ENCODE measurements at places on chromosomes 7 and 10.
A peak's percentile ranks its signal among the peaks of the same experiment; 100 is the strongest.

GRCh38 chr7:20299647-20300312 is 30.9 kb upstream of the ITGB8 start:
- peak; percentile 64 for DNase-seq

GRCh38 chr7:155721056-155721455 is 76.6 kb downstream of the RBM33 start:
- no peak for DNase-seq

GRCh38 chr7:111558991-111559390 is 3.3 kb downstream of the IMMP2L start:
- DNase-seq: peak; percentile 58

GRCh38 chr7:12788591-12788990 is 101.2 kb downstream of the ARL4A start:
- DNase-seq: no peak

GRCh38 chr7:92253251-92253650 is 7.5 kb downstream of the ANKIB1 start:
- no peak for DNase-seq

DNA sequence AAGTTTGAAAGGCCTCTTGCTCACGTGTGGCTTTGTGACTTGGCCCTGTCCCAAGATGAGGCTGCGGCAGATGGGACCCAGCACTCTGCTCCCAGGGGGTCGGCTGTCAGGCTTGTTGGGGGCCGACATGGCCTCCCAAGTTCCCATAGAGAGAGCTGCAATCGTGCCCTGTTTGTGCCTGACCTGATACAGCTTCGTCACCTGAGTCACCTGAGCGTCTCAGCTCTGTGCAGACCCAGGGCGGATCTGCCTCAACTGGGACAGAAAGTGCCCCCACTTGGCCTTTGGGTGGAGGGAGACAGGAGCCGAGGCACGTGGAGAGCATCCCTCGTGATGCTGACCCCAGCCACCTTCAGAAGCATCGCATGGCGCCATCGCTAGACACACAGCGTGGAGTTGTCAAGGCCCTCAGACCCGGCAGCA is 21.7 kb downstream of the PAPOLB start:
- DNase-seq: no peak

GRCh38 chr7:28065308-28065707 is 115.3 kb downstream of the JAZF1 start:
- peak; percentile 78 for DNase-seq

DNA sequence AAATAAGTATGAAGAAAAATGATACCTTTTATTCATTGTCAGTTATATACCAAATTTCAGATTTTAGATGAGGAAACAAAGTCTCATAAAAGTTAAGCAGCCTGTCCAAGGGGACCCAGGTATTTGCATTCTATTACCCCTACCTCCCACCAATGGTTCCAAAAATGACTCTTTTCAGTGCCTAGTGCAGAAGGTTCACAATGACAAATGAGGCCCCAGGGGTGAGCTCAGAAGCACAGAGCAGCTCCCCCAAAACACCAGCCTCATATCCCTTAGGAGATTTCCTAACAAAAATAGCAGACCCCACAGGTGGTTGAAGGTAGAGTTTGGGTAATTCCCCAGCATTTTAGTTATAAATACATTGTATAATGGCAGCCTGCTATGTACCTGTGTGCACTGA is 168.6 kb downstream of the REEP3 start:
- no peak for DNase-seq

DNA sequence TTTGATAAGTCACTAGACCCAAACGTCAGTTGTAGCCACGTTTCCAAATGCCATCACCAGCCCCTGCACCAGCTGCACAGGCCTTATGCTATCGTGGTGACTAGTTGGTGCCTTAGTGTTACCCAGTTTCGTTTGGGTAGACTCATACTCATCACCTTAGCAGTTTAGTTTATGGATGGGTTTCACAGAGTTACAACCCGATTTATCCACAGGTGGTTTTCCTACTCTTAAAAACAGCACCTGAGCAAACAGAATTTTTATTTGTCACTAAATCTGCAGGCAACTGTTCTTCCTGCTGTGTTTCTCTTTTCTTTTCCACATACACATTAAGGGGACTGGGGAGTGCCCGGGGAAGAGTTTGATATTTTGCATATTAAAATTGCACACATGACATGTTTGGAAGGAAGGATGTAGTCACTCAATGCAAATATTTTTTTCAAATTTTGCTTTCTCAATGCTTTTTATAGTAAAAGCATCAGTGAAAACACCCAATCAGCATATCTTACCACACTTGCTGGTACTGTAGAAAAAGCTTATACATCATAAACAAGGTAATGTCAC is 41.6 kb downstream of the PDSS1 start:
- DNase-seq: no peak

GRCh38 chr10:95242581-95243317 is 48.1 kb downstream of the PDLIM1 start:
- DNase-seq: peak; percentile 60

- no peak for DNase-seq
Measured at GRCh38 chr7:46450886-46451285, 529.8 kb upstream of the IGFBP3 start.

GRCh38 chr7:111012149-111012548 is 78.8 kb upstream of the LRRN3 start:
- DNase-seq: peak; percentile 55

DNA sequence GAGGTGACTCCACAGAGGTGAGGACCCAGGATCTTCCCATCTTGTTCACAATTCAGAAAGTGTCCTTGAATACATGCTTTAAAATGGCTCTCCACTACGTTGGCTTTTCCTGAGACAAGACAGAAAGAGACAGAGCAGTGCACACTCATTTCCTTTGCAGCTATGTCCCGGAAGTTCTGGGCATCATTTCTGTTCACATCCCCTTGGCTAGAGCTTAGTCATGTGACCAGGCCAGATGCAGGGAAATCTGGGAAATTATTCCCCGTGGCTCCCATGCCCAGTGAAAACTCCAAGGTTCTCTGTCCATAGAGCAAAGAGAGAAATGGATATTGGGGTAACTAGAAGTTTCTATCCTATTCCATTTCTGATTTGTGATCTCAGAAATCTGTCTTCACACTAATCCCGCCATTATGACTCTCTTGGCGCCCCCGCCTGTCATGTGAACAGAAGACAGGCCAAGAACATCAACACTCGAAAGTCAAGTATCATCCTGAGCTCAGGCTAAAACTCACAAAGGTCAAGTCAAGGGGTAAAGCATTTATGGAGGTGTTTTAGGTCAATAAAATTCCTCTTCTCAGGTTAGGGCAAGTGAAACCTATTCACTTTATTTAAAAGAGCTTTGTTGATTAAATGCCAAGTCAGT is 251.4 kb upstream of the HABP2 start:
- no peak for DNase-seq

DNA sequence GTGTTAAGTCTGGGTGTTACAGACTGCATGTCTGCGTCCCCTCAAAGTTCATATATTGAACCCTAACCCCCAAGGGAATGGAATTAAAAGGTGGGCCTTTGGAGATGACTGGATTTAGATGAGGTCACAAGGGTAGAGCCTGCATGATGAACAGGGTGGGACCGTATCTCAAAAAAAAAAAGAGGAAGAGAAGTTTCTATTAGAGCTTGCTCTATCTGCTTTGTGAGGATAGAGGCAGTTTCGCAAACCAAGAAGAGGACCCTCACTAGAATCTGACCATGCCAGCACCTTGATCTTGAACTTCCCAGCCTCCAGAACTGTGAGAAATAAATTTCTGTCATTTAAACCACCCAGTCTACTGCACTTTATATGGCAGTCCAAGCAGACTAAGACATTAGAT is 1.4 kb downstream of the KIN start:
- no peak for DNase-seq

- DNase-seq: peak; percentile 99
Measured at GRCh38 chr10:86439544-86439943, 72.9 kb upstream of the GRID1 start.

DNA sequence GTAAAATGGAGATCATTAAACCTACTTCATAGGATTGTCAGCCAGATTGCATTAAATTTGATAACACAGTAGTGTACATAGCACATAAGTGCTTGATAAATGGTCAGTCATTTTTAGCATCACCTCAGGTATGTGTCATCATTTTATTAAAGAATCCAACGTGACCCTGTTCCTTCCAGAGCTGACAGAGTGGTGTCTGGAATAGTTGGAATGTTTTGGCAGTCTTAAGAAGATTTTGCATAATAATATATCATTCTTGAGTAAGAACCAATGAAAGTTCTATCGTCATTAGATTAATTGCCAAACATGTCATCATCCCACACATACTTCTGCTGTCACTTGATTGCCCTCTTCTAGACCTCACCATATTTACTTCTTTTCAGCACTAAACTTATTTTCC is 451.4 kb upstream of the POM121L12 start:
- no peak for DNase-seq

DNA sequence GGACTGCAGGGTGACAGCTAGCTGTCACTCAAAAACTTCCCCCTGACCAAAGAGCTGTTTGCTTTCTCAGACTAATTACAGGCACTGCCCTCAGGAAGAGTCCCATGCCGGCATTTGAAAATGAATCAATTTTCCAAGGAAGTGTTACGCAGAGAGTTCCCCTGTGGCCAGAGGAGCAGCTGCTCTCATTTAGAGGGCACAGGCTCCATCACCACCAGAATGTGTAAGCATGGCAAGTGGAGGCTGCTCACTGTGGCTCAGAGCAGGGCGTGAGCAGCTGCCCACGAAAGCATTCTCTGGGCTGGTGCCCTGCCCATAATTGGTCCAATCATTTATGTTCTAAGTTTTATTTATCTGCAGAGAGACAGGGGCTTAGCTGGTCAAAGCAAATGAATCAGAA is 202.2 kb downstream of the RAMP3 start:
- DNase-seq: no peak

- DNase-seq: no peak
Measured at GRCh38 chr10:96201525-96201924, 69.8 kb downstream of the BLNK start.

DNA sequence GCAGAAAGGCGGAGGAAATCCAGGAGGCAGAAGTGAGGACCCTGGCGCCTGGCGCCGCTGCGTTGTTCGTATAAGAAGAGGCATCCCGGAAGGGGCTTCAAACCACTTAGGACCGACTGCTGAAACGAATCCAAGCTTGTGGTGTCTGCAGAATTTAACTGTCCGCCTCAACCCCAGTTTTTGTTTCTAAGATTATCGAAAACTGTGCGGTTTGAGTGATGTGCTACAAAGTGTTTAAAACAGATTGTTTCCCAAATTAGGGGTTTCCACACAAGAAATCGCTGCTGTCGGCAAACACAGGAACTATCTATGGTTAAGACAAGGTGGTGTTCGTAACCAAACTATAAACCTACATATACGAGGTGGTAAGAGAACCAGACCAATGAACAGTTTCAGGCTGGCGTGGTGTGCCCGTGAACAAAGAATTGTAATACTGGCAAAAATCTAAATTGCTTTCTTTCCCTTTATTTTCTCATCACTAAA is 835 bp upstream of the DGKI start:
- no peak for DNase-seq

GRCh38 chr10:84891631-84892030 is 563.2 kb downstream of the CCSER2 start:
- DNase-seq: no peak

DNA sequence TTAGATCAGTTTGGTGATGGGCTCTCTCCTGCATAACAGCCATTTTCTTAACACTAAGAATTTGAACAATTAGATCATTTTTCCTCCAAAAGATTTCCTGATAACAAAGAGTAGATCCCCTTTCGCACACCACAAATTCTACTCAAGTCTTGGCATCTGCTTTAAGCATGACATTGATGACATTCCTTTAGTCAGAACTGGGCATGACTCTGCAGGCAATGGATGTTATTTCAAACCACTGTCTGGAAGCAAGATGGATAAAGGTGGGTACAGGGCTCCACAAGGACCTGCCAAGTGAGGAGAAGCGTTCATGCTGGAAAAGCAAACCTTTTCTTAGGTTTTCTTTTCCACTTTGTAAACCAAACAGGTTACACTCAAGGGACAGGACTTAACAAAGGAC is 123.5 kb downstream of the GLCCI1 start:
- no peak for DNase-seq

DNA sequence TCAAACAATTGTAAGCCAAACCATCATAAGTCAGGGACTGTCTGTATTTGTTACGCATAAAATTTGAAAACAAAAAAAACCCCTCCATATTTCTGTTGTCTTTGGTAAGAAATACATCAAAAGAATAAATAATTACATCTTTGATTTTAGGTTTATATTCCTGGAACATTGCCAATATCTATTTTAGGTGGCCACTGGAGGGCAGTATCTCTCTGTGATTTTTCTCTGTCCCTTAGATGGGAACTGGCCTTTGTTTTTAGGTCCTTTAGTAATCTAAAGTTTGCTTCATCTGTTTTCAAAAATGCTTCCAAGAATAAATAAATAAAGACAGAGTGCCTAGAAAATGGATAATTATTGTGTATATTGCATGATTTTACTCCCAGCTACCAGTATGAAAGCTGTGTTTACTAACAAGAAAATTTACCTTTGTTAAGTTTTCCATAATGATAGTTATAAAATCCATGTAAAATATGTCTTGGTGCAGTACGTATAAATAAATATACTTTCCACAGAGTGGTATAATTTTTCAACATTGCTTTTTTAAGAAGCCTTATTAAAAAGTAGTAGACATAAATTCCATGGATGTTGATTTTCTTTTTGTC is 64.2 kb downstream of the PHYHIPL start:
- peak; percentile 42 for DNase-seq

DNA sequence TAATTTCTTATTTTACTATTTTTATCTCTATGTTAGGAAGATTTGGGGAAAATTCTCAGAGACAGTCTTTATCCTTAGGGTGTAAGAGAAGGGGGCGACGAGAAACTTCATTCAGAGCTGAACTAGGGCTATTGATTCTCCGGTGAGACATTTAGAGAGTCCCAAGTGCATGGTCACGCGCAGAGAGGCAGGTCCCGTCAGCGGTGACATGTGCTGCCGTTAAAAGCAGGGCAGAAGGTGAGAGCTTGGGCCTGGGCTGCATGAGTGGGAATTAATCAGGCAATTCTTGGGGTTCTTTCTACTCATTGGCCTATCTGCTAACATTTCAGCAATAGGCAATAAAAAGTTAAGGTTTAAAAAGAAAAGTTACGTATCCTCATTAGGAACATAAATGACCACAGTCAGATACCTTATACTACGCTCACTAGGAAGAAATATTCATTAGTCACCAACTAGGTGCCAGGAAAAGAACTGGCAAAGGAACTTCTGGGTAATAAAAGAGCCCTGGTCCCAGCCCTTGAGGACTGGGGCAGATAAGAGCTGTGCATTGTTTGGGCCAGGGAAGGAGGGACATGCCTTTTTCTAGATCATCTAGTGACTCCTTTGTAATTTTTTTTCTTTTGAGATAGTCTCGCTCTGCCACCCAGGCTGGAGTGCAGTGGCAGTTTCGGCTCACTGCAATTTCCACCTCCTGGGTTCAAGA is 21.2 kb downstream of the PRKCQ start:
- no peak for DNase-seq

- peak; percentile 77 for DNase-seq
Measured at GRCh38 chr7:134831862-134832261, 52.4 kb downstream of the CALD1 start.

All from iris pigment epithelial cell (primary cell).